ENCODE measurements at places on chromosomes 1 and 21.

DNA sequence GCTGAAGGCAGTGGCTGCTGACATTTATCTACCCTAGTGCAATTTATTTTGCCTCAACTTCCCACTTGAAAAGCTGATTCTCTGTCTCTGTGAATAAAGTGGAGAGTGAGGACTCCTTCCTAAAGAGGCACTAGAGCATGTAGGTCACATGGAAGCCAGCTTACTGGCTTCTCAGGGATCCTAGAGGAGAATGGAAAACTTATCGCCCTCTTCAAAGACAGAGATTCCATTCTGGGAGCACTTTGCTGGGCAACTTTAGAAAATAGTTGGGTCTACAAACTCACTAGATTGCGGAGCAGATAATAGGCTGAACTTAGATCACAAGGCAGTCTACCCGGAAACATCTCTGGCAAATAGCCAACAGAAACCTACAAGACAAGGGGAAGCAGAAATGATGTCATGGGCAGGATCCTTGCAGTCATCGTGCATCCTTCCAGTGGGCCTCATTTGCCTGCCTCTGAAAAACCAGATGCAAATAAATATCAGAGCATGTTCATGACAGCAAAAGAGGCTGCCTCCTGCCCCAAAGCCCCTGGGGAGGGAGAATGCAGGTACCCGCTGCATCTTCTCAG is 104.8 kb upstream of the BARHL2 start:
- no peak for DNase-seq

GRCh38 chr1:211237579-211237978 is 21.6 kb upstream of the RCOR3 start:
- no peak for DNase-seq

DNA sequence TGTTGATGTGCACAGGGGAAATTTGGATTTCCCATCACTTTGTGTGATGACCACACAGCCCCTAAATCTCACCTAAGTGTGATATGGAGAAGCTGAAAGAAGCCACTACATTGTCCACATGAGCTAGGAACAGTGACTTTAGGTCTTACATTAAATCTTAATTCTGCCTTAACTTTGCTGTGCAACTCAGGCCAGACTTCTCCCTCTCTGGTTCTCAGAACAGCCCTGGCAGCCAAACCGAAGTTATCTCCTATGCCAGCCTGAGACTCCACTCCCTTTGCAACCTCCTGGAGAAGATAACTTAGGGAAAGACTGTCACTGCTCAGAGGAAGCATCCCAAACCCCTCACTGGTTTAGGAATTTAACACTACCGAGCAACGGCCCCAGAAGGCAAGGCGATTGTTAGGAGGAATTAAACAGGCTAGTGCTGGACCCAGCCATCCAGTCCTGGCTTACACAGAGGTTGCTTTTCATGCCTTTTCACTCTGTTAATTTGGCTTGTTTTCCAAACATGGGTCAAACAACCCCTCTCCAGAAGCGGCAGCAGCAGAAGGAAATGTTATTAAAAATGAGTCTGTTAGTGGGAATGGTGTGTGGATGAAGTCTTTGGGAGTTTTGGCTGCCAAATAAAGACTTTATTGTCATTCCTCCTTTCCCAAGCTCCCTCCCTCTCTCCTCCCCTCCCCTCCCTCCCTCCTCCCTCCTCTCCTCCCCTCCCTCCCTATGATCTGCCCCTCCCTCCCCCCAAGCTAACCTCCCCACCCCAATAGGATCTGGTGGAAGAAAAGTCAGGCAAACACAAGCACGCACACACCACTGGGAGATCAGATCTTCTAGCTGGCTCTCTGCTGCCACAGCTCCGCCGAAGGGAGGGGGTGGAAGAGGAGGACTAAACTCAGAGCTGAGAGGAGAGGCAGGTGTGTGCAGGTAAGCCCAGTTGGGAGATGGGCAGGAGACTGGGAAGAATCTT is at the start of gene PRELP:
Gene PRELP (plus strand): TSS at position 795 of the 970 bp plus-strand sequence. CDS start 7,379 bp downstream, outside the sequence.
- peak; percentile 19 for DNase-seq

- DNase-seq = no peak
Measured at GRCh38 chr1:159598196-159598595, 10.6 kb downstream of the APCS start.

DNA sequence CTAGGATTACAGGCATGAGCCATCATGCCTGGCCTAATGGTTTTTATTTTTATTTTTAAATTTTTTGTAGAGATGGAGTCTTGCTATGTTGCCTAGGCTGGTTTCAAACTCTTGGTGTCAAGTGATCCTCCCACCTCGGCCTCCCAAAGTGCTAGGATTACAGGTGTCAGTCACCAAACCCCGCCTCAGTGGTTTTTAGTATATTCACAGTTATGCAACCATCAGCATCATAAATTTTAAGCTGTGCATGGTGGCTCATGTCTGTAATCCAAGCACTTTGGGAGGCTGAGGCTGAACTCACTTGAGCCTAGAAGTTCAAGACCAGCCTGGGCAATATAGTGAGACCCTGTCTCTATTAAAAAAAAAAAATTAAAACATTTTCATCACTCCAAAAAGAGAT is 28.6 kb downstream of the PIK3CD start:
- DNase-seq = no peak

GRCh38 chr1:33826711-33827110 is 37.2 kb upstream of the HMGB4 start:
- no peak for DNase-seq

- no peak for DNase-seq
Measured at GRCh38 chr1:237031480-237031879, 10.5 kb upstream of the RYR2 start.

DNA sequence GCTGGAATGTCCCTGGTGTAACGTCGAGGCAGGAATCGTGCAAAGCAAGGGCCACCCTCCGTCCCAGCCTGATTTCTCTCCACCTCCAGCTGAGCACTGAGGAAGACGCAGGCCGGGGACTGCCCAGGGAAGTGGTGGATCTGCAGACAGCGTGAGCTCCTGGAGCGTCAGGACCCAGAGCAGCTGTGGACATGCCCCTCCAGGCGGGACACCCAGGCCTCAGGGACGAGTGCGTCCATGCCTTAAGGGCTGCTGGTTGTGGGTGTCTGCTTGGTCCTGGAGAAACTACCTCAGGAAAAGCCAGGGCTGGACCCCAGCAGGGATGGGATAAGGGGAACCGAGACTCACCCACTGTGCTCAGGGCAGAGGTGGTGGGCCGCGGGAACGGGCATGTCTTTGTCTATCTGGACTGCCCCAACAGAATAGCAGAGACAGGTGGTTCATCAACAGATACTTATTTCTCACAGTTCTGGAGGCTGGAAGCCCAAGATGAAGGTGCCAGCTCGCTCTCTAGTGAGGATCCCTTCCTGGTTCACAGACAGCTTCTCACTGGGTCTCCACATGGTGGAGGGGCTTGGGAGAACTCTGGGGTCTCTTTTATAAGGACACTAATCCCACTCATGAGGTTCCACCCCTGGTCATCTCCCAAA is 5.8 kb upstream of the MMEL1 start:
- DNase-seq = no peak

- no peak for DNase-seq
Measured at GRCh38 chr1:165954940-165955339, 127.5 kb downstream of the UCK2 start.

- peak; percentile 63 for DNase-seq
Measured at GRCh38 chr1:53278298-53278725, 40.0 kb upstream of the MAGOH start.

GRCh38 chr1:198623752-198624647 is 14.8 kb upstream of the PTPRC start:
- DNase-seq = no peak

GRCh38 chr1:212287261-212287895 is 2.2 kb downstream of the PPP2R5A start:
- DNase-seq = no peak

DNA sequence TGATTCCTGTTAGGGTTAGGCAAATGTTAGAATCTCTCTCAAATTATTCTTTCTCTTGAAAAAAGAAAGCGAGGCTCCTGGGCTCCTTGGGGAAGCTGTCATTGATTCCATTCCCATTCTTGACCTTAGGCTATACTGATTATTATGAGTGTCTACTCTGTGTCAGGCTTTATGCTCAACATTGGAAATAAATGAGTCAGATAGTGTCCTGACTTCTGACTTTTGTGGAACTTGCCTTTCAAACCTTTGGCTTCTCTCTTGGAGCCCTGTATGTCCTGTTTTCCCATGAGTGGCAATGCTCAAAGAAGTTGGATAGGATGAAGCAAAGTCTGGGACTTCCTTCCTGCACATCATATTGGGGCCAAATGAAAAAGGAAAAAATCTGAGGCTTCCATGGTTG is 11.6 kb downstream of the AGO1 start:
- no peak for DNase-seq

DNA sequence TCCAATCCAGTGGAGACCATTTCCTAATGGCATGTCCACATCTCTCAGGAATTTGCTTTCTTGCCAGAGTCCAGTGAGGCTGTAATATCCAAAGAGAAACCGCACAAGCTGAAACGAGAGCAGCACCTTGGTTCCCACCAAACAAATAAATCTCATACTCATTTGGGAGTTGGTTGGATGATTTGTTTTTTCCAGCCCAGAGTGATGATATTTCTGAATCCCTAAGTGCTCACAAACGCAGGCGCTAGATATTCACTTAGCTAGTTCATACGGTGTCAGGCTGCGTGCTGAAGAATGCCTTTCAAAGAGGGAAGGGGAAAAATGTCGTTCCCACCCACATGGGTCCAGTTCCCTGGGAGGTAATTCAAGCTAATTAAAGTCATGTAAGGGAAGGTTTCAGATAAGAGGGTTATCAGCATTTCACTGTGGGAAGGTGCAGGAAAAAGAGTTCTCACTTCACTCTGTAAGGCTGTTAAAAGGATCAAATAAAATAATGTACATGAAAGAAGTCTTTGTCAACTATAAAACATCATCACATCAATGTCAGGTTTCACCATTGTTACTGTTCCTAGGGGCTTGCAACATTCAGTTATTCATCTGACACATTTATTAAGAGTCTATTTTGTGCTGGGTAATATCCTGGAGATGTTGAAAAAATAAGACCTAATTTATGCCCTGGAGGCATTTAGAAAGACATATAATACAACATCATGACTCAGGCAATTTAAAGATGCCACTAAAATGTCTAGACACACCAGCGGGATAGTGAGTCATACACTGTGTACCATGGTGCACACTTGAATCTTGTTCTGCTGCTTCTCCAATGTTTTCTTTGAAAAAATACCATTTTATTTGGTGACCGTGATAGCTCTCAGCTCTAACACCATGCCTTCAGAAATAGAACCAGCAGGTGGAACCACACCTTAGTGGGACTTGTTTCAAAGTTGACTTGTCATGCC is 19.3 kb downstream of the DPT start:
- no peak for DNase-seq

DNA sequence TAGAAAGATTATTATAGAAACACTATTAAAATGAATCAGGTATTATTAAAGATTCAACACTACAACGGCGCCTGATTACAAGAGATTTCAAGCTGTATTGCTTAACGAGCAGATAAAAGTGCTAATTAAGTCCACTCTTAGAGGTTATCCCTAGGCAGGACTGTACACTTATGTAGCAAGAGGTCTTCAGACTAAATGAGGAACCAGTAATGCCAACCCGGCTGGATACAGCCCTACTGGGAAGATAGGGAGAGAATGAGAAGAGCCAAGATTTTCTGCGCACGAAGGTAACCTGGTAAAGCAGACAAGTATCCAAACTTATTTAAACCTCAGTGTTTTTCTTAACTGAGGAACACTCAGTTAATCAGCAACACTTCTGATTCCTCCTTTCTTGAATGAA is 115.7 kb upstream of the HIVEP3 start:
- no peak for DNase-seq

DNA sequence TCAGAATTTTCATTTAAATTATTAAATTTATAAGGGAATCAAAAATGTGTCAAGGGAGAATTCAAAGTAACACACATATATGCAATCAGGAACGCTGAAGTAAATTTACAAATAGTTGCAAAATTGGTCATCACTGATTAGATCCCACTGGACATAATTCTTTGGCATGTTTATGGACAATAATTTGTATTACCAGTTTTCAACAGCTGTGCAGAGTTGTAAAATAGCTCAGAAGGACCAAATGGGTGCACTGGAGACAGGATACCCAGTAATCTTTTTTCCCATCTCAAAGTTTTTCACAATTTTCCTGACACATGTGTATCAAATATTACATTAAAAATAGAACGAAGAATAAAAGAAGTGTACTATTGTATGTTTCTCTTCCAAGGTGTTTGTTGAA is 4.1 kb upstream of the ANGPTL1 start:
- no peak for DNase-seq

DNA sequence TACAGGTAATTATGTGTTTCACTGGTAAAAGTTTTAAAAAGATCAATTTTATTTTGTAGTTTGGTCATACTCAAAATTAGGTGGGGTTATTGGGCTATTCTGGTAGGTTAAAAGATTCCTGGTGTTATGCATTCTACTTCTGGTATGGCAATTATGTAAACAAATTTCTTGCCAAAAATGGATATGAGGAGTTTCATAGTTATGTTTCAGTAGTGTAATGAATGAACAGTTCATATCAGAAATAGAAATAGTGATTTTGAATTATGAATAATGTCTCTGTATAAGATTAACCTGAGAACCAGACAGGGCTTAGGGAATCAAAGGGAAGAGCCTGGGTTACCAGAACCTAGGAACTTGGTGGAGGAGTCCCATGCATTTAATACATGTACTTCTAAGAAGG is 15.9 kb downstream of the ATF6 start:
- no peak for DNase-seq

- no peak for DNase-seq
Measured at GRCh38 chr1:2432441-2432844, 20.1 kb upstream of the PEX10 start.

- DNase-seq = no peak
Measured at GRCh38 chr1:228415853-228416216, 826 bp downstream of the TRIM17 start.

- DNase-seq = no peak
Measured at GRCh38 chr1:101105877-101106276, 80.3 kb upstream of the DPH5 start.

GRCh38 chr21:37829447-37829846 is 86.8 kb downstream of the KCNJ6 start:
- no peak for DNase-seq

DNA sequence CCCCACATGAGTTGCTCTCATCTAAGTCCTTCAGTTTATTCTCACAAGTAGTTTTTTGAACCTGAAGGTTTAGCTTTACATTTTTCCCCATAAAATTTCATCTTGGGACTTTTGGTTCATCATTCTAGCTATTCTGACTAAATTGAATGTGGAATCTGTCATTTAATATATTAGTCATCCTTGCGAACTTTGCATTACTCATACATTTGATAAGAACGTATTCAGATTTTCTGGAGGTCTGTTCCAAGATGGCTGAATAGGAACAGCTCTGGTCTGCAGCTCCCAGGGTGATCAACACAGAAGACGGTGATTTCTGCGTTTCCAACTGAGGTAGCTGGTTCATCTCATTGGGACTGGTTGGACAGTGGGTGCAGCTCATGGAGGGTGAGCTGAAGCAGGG is 59.8 kb upstream of the CSF1 start:
- DNase-seq = no peak

GRCh38 chr1:205593967-205594366 is 37.8 kb downstream of the ELK4 start:
- DNase-seq = no peak
